ENCODE measurements at places on chromosomes 3 and 15.

DNA sequence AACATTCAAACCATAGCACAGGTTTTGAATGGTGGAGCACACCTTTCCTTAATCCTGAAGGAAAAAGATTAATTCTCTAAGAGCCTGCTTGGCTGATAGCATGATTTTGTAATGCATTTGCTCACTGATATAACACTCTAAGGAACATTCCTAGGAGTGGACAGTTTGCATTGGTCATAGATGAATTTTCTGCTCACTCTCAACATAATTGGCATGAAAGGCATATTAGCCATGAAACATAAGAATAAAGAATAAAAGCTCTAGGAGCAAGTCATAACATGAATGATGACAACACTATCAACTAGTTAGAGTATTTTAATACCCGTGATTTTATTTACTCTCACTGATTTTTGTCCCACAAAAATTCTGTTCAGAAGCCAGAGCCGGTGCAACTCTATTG is 34.3 kb upstream of the LRTM1 start:
- no peak for DNase-seq

GRCh38 chr15:33055962-33056361 is 138.6 kb downstream of the FMN1 start:
- DNase-seq, result no peak

DNA sequence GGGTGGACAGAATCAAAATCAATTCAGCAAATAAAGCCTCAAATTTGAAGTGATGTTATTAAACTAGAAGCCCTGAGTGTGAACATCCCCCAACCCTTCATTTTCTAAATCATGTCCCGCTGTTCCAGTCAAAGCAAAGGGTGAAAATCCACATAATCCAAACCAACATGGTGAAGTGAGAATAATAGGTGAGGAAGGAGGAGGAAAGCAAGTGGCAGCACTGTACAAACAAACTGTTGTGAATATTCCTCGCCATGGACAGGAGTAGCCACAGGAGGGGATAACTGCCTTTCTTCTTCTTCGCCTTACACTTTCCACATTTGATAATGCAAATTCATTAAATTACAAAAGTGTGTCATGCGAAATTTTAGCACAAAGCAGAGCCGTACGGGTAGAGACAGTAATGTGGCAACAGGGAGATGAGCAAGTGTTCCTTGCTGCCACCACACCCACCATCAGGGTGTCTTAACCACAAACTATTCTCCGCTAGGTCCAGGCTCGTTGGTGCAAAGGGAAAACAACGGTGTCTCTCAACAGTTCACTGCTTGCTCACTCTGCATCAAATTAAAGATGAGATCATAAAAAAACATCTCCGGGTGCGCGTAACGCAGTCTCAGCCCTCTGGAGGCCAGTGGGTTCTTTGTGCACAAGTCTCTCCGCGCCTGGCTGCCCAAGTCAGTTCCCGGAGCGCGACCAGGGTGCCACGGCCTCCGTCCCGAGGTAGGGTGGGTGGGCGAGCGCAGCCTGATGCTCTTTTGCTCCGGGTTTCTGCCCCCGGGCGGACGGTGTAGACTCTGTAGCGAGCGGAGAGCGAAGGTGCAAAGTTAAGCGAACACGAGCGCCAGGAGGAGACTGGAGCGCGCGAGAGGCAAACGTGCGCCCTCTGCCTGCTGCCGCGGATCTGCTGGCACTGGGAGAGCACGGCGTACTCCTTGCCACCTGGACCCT is 6.7 kb downstream of the EPHA3 start:
- DNase-seq, result peak; percentile 74

- DNase-seq, result no peak
Measured at GRCh38 chr3:197798863-197799262, 7.8 kb downstream of the LRCH3 start.

DNA sequence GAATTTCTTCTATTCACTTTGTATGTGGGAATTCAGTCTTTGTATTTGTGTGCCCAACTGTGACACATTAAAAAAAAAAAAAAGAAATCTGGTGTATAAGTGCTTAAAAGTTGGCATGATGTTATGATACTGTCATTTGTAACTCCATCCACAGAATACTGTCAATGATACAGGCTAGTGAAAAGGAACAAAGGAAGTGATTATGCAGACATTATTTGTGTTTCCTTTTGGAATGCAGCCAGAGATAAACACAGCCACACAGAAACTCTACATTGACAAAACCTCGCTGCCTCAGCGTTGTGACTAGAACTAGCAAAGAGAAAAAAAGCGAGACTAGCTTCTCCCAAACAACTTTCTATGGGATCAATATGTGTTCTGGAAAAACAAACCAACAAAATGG is 519.2 kb upstream of the AGTR1 start:
- no peak for DNase-seq

All from right renal pelvis (tissue), 4 donors.